ENCODE measurements at places on chromosomes 1 and 21.

DNA sequence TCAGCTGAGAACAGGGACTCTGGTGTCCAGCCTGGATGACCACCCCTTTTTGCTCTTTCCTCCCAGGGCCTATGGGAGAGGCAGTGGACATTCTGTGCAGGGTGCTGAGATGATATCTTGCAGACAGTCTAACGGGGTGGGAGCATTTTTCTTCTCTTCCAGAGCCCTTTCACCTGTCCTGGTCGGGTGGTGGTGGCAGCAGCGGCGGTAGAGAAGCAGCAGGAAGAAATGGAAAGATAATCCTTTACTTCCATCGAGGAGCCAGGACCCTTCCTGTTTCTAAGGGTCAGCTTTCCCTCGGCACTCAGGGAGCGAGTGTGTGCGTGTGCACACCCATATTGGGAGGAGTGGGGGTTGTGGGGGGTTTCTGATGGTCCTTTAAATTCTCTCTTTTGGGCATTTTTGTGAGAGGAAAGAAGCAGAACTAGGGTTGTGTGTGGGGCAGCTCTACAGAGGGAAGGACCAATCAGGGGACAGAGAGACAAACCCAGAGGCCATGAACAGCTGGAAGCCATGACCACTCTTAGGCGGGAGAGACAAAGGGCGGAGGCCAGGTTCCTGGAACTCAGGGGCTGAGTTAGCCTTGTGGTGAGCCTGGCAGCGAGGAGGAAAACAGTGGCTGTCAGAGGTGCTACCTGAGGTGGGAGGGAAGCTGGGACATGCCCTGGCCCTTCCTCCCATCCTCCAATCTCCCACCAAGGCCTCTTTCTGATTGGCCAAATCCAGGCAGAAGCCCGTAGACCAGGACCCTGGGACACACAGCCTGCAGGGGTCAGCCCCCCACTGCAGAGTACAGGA, 31.2 kb upstream of the CSF3R start:
- DNase-seq, result no peak

DNA sequence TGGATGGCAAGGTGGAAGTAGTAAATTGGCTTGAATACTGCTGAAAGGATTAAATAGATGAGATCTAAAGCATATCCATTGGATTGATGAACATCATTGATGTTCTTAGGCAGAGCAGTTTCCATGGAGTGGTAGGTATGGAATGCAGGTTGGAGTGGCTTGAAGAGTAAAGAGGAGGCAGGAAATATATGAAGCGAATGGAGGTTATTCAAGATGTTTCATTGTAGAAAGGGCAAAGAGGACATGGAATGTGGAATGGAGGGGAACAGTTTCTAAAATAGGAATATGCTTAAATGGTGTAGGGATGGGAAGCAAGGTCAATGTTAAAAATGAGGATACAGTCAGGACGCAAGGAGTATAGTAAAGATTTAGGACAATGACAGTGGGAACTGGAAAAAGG, 6.1 kb downstream of the OSBPL9 start:
- DNase-seq, result no peak

DNA sequence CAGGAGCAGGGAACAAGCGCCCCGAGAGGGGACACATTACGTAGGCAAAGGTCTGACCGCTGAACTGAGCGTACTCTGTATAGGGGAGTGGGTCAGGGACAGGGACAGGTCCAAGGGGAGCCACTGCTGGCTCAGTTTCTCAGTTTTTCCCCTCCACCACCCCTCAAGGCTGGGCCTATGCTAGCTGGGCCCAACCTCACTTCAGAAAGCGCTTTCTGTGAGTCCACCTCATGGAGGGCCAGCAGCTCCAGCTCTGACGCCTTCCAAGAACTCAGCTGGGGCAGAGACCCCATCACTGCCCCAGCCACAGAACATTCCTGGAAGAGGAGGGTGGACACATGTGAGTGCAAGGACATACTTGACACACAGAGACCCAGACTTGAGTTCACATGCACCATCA, 242.0 kb downstream of the FOXD2 start:
- no peak for DNase-seq

DNA sequence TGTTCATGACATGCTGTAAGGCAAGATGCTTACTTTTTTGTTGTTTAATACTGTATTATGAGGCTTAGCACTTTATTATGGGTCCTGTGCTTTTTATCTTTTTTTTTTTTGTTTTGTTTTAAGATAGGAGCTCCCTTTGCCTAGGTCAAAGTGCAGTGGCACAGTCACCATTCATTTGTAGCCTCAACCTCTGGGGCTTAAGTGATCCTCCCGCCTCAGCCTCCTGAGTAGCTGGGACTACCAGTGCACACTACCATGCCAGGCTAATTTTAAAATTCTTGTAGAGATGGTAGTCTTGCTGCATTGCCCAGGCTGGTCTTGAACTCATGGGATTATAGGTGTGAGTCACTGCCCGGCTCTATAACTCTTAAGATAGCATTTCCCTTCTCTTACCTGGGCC, 4.6 kb downstream of the UBAP2L start:
- no peak for DNase-seq

GRCh38 chr1:174114788-174115448, 44.4 kb upstream of the RABGAP1L start:
- no peak for DNase-seq

- DNase-seq, result no peak
These were observed 66.0 kb downstream of the XCL2 start for GRCh38 chr1:168477792-168478191.

GRCh38 chr1:101237229-101237837, 514 bp downstream of the S1PR1 start:
- DNase-seq, result no peak

DNA sequence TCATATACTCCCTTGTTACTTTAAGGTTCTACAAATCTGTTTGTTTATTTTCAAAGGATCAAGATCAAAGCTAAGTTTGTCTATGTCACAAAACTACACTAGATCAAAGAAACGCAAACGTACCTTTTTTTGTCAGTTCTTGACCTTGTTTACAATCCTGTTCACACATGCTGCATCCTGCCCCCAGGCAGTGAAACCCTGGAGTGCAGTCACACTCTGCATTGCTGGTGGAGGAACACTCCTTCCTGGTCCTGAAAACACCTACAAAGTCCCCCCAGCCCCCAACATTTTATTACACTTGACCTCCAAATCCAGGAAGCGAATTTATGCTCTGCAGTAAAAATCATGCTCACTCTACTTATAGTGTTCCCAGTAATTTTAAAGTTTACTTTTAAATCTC, 2.6 kb downstream of the TNFRSF9 start:
- no peak for DNase-seq

- DNase-seq, result no peak
These were observed 505 bp downstream of the LMOD1 start for GRCh38 chr1:201945863-201946223.

GRCh38 chr1:2408859-2409276, 3.5 kb downstream of the PEX10 start:
- no peak for DNase-seq

GRCh38 chr1:76269155-76269554, 194.6 kb downstream of the ST6GALNAC3 start:
- no peak for DNase-seq

- DNase-seq, result no peak
These were observed 5.9 kb downstream of the USP24 start for GRCh38 chr1:55209247-55209646.

- DNase-seq, result no peak
These were observed 4.8 kb upstream of the CRYBG2 start for GRCh38 chr1:26358411-26359384.

DNA sequence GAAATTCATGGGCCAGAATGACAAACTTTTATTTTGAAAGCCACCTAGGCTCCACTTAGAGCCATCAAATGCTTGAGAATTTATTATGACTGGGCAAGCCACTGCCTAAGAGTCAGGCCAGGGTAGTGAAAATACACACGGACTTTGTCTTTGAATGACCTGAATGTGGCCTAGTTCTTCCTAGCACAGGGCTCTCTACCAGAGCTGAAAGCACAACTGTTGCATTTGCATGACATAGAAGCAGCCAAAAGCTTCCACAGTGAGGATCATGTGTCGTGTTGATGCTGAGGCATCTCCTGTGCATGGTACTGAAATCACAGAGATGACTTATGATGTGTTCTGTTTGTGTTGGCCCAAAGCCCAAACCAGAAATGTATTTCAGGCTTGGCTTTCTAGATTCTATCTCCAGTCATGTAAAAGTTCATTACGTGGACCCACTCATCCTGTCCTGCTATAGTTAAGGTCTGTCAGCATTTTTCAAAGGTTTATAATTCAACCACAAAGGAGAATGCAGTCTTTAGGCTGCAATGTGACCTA, 164.0 kb upstream of the UBE2U start:
- no peak for DNase-seq

DNA sequence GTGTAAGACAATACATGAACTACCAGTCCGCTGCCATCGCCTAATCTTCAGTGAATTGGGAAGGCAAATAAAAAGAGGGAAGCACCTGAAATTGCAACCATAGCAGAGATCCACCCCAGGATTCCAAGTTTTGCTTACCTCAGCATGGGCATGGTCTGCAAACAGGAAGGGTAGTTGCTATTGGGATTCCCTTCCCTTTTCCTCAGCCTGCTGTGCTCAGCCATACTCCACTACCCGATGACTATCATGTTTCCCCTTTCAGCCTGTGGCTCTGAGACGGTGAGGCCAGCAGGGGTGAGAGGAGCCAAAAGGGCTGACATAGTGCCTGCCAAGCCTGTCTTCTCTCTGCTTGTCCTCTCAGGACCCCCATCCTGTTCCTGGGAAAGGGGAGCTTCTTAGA, 64.2 kb downstream of the GPR137B start:
- no peak for DNase-seq

DNA sequence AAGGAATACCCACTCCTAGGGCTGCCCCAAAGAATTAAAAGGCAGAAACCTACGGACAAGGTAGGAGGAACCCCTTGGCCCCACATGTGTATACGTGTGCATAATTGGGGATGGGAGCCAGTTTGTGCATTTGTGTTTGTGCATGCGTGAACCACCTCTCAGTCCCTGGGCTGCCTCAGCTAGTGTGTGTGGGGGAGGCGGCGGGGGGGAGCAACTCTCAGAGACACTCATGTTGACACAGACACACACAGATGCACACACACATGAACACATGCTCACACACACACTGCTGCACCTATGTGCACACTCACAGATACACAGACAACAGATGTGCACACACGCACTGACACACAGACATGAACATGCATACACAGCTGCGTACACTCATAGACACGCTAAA, 5.1 kb downstream of the LDLRAD1 start:
- DNase-seq, result no peak

DNA sequence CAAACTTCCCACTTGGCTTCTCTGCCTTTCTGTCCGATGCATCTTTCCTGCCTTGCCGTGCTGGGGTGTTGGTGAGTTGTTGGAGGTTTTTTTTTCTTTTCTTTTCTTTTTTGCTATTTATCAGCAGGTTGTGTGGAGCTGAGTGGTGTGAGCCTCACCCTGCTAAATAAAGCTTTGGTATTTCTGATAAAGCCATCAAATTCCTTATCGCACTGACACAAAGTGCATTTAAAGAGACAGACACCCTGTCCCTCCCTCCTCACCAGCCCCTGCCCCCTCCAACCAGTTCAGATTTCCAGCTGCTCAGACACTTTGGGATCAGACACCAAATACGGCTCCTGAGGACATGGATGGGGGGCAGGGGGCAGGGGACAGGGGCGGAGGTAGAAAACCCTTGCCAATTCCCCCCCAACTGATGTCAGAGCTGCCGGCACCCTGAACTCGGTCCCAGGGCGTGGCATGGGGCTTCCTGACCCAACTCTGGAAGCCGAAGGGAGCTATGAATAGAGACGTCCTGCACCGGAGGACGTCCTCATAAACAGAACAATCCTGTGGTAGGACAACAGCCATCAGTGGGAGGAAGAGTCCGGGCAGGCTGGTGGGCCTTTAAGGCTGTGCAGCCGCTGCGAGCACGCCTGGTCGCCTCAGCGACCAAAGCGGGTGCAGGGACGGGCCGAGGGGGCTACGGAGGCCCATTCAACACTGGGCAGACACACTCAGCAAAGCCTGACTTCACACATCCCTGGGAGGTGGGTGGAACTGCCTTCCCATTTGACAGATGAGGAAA, 79.0 kb downstream of the CASZ1 start:
- DNase-seq, result no peak

DNA sequence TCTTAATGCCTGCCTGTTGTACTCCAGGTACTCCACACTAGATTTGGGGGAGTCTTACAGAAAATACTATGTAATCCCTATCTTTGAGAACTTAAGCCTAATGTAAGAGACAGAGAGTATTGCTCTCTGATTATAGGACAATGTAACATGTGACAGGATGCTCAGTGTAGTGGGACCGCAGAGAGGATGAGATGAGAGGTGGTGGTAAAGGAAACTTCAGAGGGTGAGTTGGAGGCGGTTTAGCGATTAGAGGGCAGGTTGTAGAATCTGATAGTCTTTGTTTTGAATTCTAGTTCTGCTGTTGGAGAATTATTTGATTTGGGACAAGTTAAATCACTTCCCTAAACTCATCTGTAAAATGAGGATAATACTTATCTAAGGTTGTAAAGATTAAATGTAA, 5.4 kb downstream of the SOAT1 start:
- DNase-seq, result no peak

DNA sequence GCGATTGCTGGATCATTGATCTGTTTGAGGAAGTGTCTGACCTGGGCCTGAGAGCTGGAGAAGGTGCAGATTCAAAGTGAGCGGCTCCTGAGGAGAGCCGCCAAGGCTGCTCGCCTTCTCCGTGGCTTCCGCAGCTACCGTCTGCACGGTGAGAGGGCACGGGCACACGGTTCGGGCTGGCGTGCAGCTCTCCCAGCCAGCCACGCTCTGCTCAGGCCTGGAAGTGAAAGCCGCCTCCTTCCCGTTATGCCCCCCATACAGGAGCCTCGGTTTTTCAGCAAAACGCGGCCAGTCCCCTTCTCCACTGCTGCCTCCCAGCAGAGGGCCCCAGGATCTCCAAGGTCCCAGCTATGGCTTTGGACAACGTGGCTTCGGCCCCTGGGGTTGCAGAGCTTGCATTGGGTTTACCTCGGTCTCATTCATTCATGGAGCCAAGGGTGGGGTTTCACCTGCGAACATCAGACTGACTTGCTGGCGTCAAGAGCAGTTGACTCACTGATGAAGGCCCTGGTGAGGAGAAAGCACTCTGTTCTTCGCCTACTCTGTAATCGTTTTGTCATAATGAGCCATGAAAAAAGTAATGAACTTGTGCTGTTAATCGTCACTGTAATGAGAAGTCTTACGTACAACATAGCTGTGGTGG, 24.4 kb upstream of the PDXK start:
- DNase-seq, result no peak

- DNase-seq, result no peak
These were observed 24.6 kb upstream of the PRDM15 start for GRCh38 chr21:41903559-41904351.

- no peak for DNase-seq
These were observed 511.0 kb downstream of the OMA1 start for GRCh38 chr1:58035523-58035922.
